ENCODE measurements at places on chromosomes 12 and 14. TPM values are rescaled to one million over a fixed set of nuclear protein-coding genes. Genes with fewer than 3 reads are reported as not detected.

DNA sequence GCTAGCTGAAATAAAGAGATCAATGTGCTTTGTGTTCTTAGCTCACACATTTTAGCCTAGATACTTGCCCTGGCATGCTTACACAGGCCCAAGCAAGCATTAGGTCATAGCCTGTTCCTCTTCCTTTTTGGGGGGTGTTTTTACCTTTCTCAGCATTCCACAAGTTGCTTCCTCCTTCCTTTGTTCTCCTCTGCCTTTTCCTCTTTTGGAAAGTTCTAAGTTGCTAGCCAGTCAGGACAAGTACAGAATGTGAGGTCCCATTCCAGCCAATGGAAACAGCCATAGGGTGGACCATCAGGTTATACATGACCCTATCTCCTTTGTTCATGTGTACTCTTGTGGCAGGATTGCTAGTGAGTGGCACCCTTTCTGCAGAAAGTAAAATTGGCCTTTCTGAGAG lies 154.9 kb downstream of the RASSF9 start:
- no peak for DNase-seq

DNA sequence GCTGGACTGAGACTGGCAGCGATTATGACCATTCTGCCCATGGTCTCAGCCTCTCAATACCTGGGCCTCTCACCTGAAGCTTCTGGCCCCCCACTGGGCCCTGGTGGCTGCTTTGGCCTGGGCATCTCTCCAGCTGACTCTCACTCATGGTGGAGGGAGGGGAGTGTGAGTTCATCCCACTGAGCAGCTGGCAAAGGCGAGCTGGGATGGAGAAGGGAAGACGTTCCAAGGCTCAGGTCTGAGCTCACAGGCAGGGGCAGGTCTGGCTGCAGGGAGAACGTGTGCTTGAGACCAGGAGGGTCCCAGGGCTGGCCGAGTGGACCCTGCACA lies 103.5 kb downstream of the TMEM121 start:
- no peak for DNase-seq

DNA sequence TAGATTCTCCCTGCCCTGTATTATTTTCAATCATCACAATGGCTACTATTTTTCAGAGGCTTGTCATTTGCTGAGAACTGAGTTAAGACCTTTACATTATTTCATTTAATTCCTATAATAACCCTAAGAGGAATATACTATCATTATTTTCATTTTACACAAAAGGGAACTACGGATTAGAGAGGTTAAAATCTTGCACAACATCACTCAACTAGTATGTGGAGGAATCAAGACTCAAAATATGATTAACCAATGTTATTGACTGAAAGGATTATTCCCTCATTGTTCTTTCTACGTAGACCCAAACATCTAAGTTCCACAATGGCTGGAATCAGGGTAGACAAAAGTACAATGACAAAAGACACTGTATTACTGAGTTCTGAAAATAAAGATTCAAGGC lies 45.0 kb downstream of the GPR65 start:
- DNase-seq = no peak

RNASE3 gene
- total RNA-seq = not detected

CLEC2A gene
- 0.62 TPM for total RNA-seq

RERG gene
- 10.8 TPM for total RNA-seq

Data from chondrocyte (in vitro differentiated cells).